Germinal center (tissue), 1 donor: ENCODE measurements at places on chromosomes 3 and 15.

DNA sequence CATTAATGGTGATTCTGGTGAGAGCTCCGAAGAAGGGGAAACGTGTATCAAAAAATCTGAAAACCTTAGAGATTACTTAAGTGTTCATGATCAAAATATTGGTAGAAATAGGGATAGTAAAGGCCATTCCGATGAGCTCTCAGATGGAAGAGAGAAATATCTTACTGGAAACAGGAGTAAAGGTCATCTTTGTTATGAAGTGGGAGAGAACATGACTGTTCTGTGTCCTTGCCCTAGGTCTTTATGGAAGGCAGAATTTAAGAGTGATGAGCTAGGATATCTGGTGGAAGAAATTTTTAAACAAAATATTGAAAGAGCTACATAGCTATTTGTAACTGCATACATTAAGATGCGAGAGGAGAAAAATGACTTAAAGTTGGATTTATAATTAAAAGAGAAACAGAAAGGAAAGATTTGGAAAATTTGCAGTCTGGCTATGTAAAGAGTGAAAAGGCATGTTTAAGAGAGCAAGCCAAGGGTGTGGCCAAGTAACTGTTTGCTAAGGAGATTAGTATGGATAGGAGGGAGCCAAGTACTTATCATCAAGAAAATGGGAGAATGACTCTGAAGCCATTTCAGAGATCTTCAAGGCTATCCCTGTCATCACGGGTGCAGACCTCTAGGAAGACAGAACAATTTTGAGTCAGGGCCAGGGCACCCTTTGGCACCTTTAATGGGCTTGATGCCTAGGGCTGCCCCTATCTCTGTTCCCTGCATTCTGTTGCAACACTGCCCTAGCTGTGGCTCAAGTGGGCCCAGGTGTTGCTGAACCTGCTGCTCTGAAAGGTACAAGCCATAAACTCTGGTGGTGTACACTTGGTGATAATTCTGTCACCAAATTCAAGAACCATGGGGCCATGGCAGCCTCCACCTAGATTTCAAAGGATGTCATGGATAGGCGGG lies 27.3 kb downstream of the SLMAP start:
- DNase-seq, result no peak

DNA sequence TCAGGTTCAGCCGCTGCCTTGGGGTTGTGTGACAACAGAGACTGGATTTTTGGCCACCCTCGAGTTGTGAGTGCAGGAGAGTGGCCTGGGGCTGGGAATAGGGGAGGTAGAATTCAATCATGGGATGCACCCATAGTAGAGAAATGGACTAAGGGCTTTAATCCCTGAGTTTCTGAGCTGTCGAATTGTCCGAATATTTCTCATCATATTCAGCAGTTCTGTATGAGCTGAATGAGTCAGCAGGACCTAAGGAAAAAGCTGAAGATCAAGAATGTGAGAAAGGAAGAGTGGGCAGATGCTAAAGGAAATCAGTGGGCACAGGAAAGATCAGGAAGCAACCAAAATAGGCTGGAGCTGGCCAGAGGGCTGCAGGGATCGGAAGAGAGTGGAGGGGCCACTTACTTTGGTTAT lies 44.4 kb upstream of the SACM1L start:
- no peak for DNase-seq

DNA sequence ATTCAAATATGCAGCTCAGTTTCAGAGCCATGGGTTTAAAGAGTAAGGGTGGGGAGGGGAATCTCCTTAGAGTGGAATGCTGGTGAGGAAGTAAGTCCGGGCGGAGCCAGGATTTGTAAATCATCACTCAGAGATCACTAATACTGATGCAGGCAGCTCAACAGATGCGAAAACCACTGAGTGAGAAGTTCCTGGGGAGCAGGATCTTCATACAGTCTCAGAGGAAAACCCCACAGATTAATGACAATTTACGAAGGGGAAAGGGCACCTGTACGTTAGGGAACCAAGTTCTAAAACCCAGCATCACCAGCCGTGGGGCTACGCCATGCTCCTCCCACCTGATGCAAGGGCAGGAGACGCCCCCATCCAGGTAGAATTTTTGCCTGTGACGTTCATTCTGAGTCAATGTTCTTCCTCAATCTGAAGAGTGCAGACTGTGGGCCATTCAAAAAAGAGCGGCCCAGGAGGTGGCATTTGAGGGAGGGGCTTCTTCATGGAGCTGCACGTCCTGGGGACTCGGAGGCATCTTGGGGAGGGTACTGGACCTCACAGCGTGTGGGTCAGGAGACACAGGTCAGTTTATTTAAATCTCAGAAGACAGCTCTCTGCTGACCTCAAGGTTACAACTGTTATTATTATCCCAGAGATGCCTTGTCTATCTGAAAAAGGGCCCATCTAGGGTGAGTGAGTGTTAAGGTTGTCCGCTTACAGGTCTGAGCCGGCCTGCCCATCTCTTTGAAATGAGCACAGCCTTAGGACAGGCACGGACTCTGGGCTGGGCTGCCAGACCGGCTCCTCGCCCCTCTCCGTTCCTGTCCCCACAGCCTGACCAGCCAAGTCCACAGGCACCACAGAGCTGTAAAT lies 228.0 kb downstream of the XXYLT1 start:
- DNase-seq, result no peak

DNA sequence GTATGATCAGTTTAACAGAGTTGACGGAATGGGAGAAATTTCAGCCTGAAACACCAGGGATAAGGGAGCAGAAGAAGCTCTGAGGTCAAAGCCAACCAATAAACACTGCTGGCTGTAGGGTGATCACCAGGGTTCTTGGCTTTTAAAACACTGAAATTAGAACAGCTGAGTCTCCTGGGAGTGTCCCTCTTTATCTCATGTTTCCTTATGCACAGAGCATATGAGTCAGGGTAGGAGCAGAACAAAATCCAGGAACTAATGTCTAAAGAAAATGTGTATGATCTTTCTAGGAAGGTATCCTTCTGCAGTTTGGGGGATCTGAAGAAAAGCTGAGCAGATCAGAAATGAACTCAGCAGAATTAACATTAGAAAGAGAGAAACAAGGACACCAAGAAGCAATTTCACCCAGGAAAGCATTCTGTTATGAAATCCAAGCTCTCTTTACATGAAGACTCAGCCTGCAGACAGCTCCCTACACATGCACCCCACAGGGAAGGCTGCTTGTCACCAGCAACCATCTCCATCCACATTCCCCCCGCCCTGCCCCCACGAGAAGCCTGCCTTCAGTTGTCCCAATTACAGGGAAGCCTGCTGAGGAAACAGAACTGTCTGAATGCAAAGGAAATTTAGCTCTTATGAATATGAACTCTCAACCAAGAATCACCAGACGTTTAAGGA lies 469.7 kb downstream of the PDCD6IP start:
- DNase-seq, result no peak

DNA sequence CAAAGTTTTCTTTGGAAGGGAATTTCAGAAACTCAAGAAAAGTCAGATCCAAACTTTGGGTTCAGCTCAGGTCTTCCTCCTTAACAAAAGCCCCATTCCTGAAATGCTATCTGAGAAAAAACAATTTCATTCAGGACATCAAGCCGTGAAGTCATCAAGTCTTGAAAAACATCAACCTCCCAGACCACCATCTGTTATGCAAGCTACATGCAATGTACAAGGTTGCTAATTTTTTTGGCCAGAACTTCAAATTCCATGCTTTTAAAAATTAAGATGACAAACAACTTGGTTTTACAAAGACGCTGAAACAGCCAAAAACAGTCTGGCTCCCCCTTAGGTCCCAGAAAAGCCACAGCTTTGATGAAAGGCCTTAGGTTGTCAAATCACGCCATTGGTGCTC lies 53.9 kb upstream of the WNT5A start:
- DNase-seq, result no peak

GRCh38 chr15:76347482-76348055 lies 11.0 kb downstream of the ISL2 start:
- DNase-seq, result no peak

DNA sequence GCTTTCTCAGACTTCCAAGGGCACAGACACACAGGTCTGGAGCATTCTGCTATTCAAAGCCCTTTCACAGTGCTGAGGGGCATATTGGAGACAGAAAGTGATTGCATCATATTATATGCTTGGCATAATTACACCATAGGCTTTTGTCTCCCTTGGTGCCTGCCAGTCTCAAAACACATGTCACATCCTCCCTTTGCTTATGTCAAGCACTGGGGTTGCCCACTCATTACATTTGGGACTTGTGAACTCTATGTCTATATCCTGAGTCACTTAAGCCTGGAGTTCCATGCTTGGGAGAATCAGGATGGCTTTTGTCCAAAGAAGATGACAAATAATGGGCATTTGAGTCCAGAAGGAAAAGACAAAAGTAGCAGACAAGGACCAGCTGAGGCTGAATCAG lies 12.3 kb upstream of the PDZRN3 start:
- no peak for DNase-seq

DNA sequence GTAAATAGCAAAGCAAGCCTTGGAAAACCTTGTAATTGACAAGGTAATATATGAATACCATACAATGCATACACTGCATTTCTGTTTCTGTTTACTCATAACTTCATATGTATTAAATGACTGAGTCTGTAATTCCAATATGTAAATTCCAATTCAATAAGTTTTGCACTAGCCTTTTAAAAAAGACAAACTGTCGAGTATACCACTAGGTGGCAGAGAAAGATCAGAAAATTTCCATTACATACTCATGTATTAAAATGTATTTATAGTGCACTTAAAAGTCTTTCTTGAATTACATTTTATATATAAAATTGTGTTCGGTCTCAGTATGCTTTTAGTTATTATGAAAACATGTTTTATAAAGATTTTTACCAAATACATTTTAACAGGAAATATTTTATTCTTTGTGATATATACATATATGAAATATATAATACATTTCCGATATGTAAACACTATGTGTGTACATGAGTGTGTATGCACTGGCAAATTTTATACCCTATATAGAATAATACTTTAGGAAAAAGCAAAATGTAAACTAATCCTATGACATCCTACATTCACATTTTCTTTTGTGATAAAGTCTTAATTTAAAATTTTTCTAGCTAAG lies 216.8 kb downstream of the VGLL3 start:
- DNase-seq, result no peak

- DNase-seq, result no peak
Measured at GRCh38 chr15:29854413-29854812, 32.1 kb upstream of the TJP1 start.

- no peak for DNase-seq
Measured at GRCh38 chr15:89912674-89913396, at the start of gene ARPIN. TSS of gene ARPIN (minus strand) at chr15:89912952. CDS start at chr15:89912835, 117 bp downstream.

DNA sequence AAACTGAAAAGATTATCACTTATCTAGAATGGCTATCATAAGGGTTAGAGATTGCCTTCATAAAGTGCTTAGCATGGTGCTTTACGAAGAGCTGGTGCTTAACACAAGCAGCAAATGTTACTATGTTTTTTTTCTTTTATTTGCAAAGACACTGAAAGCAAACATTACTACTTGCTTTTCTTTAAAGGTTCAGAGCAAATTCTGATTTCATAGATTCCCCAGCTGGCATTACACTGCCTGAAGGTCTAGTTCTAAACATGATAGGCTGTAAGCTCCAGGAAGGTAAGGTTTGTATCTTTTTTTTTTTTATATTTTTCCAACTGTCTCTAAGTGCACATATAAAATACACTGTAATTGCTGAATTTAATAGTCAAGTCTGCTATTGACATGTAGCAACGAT lies 71.9 kb downstream of the UQCC5 start:
- no peak for DNase-seq

DNA sequence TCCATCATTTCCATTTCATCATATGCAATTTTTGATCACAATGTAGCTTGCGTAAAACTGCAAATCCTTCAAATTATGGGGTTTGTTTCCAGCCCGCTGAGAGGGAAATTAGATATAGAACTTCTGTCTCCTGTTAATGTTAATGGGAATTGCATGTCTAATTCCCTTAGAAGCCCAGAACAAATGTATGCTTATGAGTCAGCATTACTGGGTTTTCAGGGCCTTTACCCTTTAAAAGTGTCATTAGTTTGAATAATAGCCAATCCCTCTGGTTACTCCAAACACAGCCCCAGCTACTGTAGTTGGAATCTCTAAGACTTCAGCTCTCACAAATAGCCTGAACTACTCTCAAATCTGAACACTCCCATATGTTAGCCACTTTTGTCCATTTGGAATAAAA lies 439.4 kb downstream of the C3orf38 start:
- DNase-seq, result no peak

DNA sequence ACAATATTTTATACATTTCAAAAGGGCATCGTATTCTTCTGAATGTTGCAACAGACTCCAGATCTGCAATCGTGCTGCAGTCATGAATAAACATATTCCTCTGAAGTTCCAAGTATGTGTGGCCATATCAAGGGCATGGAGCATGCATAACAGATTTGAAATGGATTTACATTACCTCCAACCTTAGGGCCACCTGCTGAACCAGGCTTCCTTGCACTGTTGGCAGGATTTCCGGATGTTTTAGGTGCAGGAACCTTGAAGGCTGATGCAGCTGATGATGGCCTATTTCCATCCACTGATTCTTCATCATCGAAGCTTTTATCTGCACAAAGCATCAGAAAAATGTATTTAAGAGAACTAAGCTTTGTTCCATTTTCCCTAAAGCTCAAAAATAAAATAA lies 73.5 kb downstream of the CLASP2 start:
- DNase-seq, result no peak

GRCh38 chr3:16668776-16669545 lies 63.7 kb upstream of the DAZL start:
- DNase-seq, result no peak

DNA sequence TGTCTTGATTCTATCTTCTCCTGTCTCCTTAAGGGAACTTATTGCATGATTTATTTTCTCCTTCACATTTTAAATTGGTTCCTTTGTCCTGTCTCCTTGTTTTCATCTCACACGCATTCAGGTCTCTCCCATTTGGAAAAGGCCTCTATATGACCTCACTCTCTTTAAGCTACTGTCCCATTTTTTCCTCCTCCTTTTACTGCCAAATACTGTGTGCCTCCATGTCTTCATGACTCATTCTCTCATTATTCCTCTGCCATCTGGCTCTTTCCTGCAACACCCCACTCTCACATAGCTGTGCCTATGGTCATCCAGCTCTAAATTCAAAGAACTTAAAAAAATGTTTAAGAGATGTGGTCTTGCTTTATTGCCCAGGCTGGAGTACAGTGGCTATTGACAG lies 48.0 kb downstream of the TYRO3 start:
- no peak for DNase-seq

GRCh38 chr15:38843736-38844590 lies 279.3 kb upstream of the RASGRP1 start:
- DNase-seq, result no peak

DNA sequence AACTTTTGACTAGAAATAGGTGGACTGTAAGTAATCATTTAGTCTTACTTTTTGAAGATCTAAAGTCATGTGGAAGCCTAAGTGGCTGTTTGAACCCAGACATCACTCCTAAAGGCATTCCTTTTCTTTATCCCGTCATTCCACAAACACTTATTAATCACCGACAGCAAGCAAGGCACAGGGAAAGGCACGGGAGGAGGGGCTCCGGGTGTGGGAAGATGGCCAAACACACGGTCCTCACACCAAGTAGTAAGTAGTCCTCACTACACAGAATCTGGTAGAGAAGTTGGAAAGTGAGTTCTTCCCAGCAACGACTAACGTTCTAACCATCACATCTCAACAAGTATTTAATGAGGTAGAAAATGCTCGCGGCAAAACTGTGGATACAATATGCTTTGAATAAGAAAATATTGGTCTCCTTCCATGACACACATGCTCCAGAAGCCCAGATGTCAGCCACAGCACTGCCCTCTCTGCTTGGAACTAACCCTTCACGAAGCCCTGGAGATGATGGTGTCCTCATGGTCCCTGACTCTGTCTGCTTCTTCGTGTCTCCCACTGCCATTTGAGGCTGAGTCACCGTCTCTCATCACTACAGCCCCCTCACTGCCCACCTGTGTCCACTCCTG lies 202.2 kb downstream of the OPA1 start:
- no peak for DNase-seq

GRCh38 chr15:92901995-92902394 lies 1.9 kb downstream of the CHD2 start:
- DNase-seq, result no peak
